ENCODE measurements at places on chromosomes 13 and 19. TPM values are rescaled to one million over a fixed set of nuclear protein-coding genes. Genes with fewer than 3 reads are reported as not detected.

SHISA7 gene
- total RNA-seq, result not detected

SPACA7 gene
- not detected for total RNA-seq

PRR36 gene
- total RNA-seq, result 0.09 TPM

IZUMO4 gene
- 1.4 TPM for total RNA-seq

CYP2A7 gene
- not detected for total RNA-seq

SLC10A2 gene
- not detected for total RNA-seq

TTC9B gene
- not detected for total RNA-seq
